Caudate nucleus (tissue), 63 donors: ENCODE measurements at places on chromosomes 6 and 20.

DNA sequence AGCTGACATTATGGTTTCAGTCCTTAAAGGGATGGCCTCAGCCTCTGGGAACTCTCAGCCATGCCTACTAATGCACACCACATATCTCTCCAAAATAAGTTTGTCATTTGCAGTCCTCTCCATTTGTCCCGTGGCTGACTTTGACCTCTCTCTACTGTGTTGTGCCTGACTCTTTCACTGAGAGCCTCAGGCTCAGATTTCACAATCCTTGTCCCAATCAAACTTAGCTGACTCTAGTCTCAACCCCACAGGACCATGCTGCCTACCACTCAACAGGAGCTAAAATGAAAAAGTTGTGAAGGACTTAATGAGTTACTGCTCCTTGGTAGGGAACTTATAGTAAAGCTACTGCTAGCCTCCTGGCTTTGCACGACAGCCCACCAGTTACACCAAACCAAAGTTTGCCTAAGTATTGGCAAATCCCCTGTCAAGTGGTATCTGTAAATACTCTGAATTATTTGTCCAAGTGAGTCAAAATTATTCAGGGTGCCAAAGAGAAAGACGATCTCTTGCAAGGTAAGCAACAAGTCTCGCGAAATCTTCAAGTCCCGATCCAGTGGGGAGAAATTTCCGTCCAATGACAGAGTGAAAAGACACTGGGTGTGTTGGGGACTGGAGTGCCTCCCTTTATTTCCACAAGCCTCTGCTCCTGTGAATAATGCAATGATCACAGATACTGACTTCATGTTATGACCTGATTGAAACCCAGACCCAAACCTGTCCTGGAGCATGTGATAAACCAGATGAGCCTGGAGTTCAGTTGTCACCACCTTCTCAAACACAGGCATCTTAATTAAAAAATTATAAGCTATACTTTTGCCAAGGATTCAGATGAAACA lies 124.4 kb upstream of the FOXQ1 start:
- DNase-seq, result no peak

- no peak for DNase-seq
Measured at GRCh38 chr6:11938285-11938890, 73.7 kb upstream of the HIVEP1 start.

DNA sequence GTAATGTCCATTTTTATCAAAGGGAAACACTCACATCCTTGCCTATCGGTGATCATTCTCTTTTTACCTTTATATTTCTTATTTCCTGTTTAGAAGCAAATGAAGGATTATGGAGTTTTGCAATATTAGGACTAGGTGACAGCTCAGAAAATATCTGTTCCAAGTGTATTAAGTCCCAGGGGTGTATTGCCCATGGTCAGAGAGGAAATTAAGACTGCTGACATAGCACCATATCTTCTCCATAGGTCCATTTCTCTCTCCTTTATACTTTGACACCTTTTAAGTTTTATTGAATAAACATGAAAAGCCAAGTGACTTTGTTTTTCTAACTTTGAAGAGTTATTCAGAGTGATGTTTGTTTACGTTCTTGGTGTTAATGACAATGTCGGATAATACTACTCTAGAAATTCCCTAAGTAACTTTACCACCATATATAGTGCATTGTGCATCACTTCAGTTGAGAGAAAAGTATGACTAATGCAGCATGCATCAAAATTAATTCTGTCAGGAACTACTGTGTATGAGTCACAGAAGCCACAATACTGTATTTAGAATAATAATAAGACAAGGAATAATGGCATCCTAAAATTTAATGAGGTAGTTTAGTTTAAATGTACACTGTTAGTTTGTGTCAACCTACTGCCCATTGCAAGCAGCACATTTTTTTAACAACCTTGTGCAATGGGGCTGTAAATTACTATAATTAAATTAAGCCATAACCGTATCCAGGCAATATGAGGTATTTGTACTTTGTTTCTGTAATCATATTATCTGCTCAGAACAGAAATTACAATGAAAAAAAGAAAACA lies 474.4 kb upstream of the RNF217 start:
- DNase-seq, result no peak

DNA sequence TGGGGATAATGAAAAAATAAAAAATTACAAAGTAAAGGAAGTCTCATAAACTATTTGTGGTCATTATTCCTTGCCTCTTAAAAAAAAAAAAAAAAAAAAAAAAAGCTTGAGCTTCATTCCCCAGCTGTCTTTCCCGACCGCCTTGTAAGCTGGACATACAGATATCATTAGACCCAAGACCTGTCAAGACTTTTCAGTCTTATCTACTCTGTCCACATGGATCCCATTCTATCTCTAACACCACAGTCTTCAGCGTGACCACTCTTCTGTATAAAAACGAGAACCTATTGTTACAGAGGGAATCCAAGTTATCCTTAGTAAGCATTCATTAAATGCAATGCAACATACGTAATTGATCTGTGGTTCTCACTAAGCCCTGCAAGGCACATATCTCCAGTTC lies 423.5 kb downstream of the MEI4 start:
- DNase-seq, result no peak

DNA sequence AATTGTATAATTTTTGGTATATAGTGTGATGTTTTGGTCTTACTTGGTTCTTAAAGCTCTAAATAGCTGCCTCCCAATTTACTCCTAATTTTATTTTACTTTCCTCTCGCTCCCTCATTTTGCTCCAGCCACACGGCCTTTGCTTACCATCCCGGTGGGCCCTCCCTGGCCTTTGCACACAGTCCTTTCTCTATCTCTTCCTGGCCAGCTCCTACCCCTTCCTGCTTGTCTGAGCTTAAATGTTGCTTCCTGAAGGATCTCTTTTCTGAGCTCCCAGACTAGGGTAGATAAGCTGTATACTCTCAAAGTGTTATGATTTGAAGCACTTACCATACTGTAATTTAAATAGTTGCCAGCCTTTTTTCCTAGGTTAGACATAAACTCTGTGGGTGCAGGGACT lies 121.7 kb downstream of the UTRN start:
- DNase-seq, result no peak

DNA sequence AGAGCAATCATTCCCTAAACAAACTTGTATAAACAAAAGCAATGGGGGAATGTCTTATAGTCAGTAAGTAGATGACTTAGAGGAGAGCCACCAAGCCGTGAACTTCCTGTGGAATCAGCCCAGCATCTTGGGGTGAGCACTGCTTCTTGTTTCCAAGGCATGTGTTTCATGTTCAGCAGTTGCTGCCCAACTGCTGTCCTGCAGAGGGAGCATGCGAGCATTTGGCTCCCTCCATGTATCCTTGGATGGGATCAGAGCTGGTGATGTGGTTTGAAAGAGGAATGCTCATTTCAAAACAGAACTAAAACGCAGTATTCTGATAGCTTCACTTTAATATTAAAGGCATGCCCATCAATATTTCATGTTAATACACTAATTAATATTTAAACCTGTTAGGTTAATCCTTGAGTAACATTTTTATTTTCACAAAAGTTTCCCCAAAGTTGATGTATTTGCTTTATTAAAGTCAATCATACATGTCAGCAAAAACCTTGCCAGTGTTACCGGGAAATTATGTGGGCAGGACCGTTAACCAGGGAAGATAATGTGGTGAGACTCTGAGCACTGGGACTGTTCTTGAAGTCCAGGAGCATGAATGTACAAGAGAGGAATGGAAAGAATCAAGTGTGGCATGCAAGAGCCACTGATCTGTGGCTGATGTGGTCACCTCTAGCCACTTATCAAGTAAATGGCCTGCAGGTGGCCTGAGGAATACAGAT lies 172.1 kb upstream of the GGTLC1 start:
- DNase-seq, result no peak

- no peak for DNase-seq
Measured at GRCh38 chr20:49660912-49661311, 52.8 kb downstream of the B4GALT5 start.

- DNase-seq, result no peak
Measured at GRCh38 chr6:134168590-134169208, 116.3 kb upstream of the SLC2A12 start.

- no peak for DNase-seq
Measured at GRCh38 chr6:128069188-128069587, 168.3 kb upstream of the THEMIS start.
